ENCODE measurements at places on chromosomes 7 and 10.
A peak's percentile ranks its signal among the peaks of the same experiment; 100 is the strongest.

DNA sequence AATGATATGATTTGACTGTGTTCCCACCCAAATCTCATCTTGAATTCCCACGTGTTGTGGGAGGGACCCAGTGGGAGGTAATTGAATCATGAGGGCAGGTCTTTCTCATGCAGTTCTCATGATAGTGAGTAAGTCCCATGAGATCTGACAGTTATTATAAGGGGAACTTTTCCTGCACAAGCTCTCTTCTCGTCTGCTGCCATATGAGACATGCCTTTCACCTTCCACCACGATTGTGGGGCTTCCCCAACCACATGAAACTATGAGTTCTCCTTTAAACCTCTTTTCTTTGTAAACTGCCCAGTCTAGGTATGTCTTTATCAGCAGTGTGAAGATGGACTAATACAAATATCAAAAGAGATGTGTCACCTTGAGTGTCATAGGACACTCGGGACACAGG is 502.7 kb upstream of the PODXL start:
- no peak for DNase-seq

- peak; percentile 51 for DNase-seq
Observed at GRCh38 chr7:130982160-130982638, 248.2 kb upstream of the KLF14 start.

GRCh38 chr10:18479502-18479901 is 171.9 kb downstream of the NSUN6 start:
- DNase-seq = no peak

GRCh38 chr10:73959484-73960243 is 38.3 kb upstream of the VCL start:
- DNase-seq = no peak

DNA sequence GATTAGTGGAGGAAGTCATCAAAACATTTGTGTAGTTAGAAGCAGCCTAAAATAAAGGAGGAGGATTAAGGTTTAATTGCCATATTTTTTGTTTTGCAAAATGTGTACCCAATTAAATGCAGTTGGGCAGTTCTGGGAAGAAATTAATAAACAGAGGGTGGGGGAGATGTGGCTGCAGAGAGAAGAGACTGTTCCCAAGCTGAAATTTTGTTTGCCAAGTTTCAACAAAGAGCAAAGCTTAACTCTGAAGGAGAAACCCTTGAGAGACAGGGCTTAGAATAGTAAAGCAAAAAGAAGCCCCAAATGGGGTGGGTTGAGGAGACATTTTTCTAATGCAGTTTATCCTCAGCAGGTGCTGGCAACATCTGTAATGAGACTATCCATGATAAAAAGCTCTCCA is 298.0 kb upstream of the NRP1 start:
- DNase-seq = no peak

- no peak for DNase-seq
Observed at GRCh38 chr10:126917375-126917774, 12.1 kb downstream of the DOCK1 start.

- DNase-seq = no peak
Observed at GRCh38 chr7:35826751-35827150, 25.9 kb downstream of the SEPTIN7 start.

- DNase-seq = no peak
Observed at GRCh38 chr7:44978511-44979366, at the start of gene MYO1G. MYO1G (minus strand) TSS chr7:44979015; CDS start chr7:44978961, 54 bp downstream.

DNA sequence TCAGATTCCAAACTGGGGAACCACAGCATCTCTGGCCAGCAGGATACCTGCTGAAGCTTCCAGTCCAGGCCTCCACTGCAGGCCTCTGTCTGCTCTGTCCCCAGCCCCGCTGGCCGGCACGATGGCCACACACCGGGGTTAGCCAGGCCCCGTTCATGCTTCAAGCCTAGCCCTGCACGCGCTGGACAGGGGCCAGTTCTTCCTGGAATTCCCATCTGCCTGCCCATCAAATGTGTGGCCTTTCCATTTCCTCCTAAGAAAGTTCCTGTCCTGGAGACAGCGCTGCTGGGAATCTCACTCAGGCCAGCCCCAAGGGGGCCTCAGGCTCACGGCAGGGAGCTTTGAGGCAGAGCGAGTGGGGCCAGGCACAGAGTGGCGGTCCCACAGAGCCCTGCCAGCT is 18.0 kb downstream of the SH2B2 start:
- DNase-seq = no peak

GRCh38 chr7:118175740-118176139 is 8.2 kb upstream of the LSM8 start:
- no peak for DNase-seq

GRCh38 chr10:87816898-87817608 is 973 bp downstream of the ATAD1 start:
- peak; percentile 16 for DNase-seq

GRCh38 chr10:35322636-35323035 is 13.7 kb upstream of the CCNY start:
- no peak for DNase-seq

GRCh38 chr10:24958091-24958720 is 5.8 kb upstream of the PRTFDC1 start:
- DNase-seq = peak; percentile 54

GRCh38 chr7:155589001-155589980 is 42.9 kb upstream of the CNPY1 start:
- no peak for DNase-seq

- DNase-seq = no peak
Observed at GRCh38 chr7:44294325-44295069, 30.9 kb downstream of the CAMK2B start.

- DNase-seq = no peak
Observed at GRCh38 chr10:52346394-52347326, 32.6 kb downstream of the DKK1 start.

- no peak for DNase-seq
Observed at GRCh38 chr10:49649294-49649693, 30.2 kb upstream of the C10orf53 start.

DNA sequence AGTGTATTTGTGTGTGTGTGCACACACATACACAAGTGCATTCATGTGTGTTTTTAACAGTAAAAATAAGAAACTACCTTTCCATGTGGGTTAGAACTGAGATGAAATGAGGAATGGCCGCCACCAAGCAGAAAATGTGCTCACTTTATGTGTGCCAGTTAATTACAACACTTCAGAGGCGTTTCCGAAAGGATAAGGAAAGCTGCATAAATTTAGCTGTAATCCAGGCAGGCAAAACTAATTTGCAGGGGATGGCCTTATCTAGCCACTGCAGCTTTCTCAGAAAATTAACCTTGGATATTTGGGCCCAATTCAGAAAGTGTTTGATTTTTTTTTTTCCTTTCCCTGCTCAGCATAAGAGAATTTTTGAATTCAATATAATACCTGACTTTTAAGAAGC is 328.8 kb upstream of the PHF14 start:
- DNase-seq = no peak

GRCh38 chr7:91351374-91351773 is 87.1 kb downstream of the FZD1 start:
- no peak for DNase-seq

DNA sequence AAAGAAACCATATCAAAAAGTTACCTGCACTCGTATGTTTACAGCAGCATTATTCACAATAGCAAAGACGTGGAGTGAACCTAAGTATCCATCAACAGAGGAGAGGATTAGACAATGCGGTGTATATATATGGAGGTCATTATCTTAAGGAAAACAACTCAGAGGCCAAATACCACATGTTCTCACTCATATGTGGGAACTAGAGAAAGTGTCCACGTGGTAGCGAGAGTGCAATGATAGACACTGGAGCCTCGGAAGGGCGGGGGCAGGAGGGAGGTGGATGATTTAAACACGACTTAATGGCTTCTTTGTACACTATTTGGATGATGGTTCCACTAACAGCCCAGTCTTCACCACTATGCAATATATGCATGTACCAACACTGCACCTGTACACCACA is 40.1 kb upstream of the RNF32 start:
- no peak for DNase-seq

DNA sequence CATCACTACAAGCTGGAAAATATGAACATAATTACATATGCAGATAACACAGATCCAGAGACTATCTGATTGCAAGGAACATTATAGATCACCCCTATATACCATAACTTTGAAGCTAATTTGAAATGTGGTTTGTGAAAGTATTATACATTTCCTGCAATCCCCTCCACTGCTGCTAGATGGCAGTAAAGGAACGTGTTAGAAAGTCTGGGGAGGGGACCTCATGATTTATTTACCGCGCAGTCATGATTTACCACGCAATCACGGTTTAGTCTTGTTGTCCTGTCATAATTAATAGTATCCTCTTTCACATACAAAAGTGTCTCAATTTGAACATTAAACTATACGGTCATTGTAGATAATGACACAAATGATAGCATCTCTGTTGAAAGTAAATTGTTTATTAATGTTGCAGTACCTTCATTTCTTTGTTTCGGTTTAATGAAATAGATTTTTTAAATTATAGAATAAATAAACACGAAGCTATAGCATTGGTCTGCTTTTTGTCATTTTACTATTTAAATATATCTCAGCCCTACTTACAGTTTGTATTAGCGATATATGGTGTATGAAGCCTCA is 145.3 kb upstream of the PRSS1 start:
- DNase-seq = peak; percentile 74

DNA sequence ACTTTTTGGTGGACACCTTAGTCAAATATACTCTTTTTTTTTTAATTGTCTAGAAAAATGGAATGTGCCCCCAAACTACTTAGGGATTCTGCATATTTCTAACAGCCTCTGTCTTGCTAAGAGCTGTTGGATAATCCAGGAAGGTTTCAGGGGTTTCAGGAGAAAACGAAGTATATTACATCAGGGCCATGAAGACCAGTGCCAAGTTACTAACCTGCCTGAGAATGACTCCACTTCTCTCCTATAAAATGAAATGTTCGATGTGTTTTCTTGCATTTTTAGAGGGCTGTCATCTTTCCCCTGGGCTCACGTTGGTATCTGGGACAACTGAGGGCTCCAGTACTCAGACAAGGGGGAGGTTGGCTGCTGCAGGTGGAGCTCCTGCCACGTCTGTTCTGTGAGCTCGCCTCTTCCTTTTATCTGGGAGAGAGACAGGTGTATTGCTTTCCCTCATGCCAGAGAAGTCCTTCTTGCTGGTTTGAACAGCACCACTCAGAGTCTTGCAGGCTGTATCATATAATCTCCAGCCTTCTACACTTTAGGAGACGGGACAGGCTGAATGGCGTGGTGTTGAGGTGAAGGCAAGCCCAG is 71.3 kb downstream of the CAMK1D start:
- no peak for DNase-seq

GRCh38 chr7:151840088-151840910 is 36.6 kb downstream of the PRKAG2 start:
- DNase-seq = no peak

- no peak for DNase-seq
Observed at GRCh38 chr10:127880557-127880956, 12.2 kb downstream of the CLRN3 start.

GRCh38 chr10:42177077-42177792 is 461.1 kb downstream of the ZNF33B start:
- no peak for DNase-seq

GRCh38 chr7:37945336-37945735 is 24.9 kb downstream of the EPDR1 start:
- no peak for DNase-seq

DNA sequence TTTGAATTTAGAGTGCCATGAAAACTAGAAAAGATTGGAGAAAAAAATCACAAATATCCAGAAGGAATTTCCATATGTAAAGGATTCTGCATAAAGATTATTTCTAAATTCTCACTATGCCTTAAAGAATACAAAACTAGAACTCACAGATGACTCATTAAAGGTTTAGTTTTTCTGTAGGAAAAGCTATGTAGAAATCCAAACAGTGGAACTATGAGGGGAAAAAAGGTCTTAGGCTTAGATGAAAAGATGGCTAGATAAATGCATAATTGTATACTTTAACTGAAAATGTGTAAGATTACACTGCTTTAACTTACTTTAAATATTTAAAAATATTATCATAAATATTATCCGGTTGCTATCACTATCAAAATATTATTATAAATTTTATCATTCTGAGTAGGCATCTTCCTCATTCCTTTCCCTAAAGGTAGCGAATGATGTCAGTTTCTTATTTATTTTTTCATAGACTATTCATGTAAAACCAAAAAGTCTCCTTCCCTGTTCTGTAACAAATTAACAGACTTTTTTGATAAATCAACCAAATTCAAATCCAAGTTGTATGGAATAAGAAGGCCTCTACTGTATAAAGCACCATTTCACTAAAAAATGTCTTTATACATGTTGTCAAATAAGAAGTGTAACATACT is 69.1 kb upstream of the COMTD1 start:
- no peak for DNase-seq

GRCh38 chr10:1255600-1256431 is 199.6 kb downstream of the WDR37 start:
- DNase-seq = no peak

- no peak for DNase-seq
Observed at GRCh38 chr10:68296843-68297663, 34.8 kb upstream of the HNRNPH3 start.

GRCh38 chr10:13712476-13712836 is 125.7 kb downstream of the PRPF18 start:
- DNase-seq = no peak

DNA sequence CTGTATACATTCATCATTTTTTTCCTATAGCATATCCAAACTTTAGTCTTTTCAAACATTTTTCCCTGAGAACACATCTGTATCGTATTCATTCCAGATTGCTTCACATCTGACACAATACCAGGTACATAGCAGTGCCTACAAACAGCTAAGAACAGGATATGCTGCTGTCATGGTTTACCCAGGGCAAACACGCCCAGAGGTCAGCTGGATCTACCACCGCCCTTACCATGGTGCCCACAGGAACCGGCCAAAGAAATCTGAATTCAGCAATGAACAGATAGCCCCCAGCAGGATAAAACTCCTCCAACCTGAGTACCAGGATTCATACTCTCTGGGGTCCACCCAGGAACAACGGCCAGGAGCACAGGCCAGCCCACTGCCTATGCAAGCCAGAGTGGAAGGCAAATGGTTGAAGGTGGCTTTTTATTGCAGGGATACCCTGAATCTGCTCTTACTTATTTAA is 43.0 kb downstream of the TNS3 start:
- DNase-seq = no peak

Measured in NCI-H460 (cell line).